ENCODE measurements at places on chromosomes 12 and 14.

GRCh38 chr14:31950764-31951637 is 126.1 kb upstream of the ARHGAP5 start:
- DNase-seq: peak; percentile 71

DNA sequence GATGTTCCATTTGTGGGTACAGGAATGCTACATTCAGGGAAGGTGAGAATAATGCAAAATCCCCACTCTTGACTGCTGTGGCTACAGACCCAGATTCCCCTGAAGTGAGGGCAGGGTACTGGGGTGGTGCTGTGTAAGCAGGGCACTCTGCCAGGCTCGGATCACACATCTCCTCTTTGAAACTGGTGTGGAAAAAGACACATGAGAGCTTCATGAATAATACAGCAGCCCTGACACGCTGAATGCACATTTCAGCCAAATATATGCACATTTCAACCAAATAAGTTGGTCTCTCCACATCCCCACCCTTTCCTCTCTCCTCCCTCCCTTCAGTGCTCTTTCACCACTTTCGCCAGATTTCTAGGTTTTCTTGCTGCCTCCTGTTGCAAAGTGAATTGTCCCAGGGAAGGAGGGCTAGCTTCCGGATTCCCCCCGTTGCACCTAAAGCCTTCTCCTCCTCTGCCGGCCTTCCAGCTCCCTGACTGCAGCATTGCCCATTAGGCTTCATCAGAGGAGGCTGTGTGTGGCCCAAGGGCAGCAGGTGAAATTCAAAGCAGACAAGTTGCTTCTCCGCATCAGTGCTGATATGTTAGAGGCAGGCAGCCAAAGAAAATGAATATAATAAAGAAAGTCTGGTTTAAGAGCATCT is 118.2 kb upstream of the TMCC3 start:
- DNase-seq: no peak

GRCh38 chr14:104091927-104092771 is 6.6 kb downstream of the ASPG start:
- DNase-seq: no peak

DNA sequence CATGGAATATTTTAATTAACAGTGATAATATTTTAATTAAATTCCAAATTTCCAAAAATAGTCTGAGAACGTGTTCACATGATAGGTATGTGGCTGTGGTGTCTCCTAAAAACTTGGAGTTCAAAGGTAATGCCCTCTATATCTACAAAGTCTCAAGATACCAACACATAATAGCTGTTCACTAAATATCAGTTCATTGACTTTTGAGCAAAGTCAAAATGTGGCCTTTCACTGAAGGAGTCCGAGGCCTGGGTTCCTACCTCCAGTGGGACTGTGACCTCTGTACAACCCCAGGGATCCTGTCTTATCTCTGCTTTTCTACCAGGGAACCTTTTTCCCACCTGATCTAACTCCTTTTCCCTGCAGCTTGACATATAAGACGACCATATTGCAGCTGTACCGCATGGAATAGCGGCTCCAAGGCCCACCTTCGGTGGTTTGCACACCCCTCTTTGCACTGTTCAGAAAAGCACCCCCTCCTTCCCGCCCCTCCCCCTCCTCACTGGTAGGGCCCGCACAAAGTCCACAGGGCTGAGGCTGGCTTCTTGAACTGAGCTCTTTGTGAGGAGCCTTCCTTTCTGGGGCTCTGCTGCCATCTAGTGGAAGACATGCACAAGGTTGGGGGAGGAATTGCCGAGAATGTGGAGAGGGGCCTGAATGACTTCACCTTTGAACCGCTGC is 3.1 kb downstream of the CCND2 start:
- DNase-seq: peak; percentile 88

GRCh38 chr14:89025561-89026236 is 201.2 kb downstream of the TTC8 start:
- DNase-seq: no peak

GRCh38 chr12:64610660-64611340 is 505 bp downstream of the RASSF3 start:
- no peak for DNase-seq

DNA sequence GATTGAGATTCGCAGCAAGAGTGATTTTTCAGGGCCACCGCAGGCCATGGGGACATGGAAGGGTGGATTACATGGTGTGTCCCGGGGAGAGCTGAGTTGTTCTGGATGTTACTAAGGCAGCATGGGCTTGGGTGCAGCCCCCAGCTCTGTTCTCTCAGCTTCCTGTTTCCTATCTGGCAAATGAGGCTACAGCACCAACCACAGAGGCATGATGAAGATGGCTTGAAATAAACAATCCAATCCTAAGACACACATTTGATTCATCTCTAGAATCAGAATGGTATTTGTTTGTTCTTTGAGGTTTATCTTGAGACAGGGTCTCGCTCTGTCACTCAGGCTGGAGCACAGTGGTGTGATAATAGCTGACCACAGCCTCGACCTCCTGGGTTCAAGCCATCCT is 21.6 kb downstream of the GLTP start:
- DNase-seq: no peak

- no peak for DNase-seq
Measured at GRCh38 chr12:54475537-54475936, 2.1 kb upstream of the GTSF1 start.

DNA sequence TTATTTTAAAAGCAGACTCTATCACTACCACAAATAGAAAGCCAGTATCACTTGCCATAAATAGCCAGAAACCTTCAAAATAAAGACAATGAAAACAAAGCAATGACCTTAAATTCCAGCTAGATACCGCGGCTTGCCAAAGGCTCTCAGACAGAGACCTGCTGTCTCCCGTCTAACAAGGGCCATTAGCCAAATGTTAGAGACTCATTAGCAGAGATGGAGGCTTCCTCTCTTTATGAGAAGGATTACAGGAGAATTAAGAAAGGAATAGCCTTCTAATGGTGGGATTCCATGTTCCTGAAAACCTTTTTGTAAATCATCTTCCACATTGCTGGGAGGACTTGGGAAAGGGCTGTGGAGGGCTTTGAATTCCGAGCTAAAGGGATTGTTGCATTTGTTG is 206.7 kb downstream of the AACS start:
- no peak for DNase-seq

All from DMS79 treated with DMSO at 0.1 percent for 48 hours (cell line).